ENCODE measurements at places on chromosomes 2 and 18. TPM values are rescaled to one million over a fixed set of nuclear protein-coding genes. Genes with fewer than 3 reads are reported as not detected.

PLA2R1 gene
- 0.40 TPM for total RNA-seq

CCDC74B gene
- total RNA-seq = 1.9 TPM

RESP18 gene
- total RNA-seq = not detected

DNAJC5G gene
- total RNA-seq = not detected

ABI2 gene
- 54.3 TPM for total RNA-seq

ABCG8 gene
- not detected for total RNA-seq

TWIST2 gene
- total RNA-seq = 5.0 TPM

CCDC102B gene
- total RNA-seq = 2.3 TPM
